ENCODE measurements at places on chromosomes 6 and 20. TPM values are rescaled to one million over a fixed set of nuclear protein-coding genes. Genes with fewer than 3 reads are reported as not detected.

DNA sequence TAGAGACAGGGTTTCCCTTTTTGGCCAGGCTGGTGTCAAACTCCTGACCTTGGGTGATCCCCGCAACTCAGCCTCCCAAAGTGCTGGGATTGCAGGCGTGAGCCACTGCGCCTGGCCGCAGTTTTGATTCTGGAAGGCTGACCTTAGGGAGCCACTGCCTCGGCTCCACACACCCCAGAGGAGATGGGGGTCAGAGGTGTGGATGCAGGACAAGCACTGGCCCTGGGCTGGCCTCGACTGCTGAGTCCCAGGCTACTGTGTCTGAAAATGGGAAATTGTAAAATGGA is 1.5 kb downstream of the ZBP1 start:
- no peak overlapping the region for H3K27ac ChIP-seq
- no peaks in the 10 kb centered on the region for H3K27me3 ChIP-seq
- no peak overlapping the region for H3K4me3 ChIP-seq
- peaks cover 30% of the 10 kb centered on the region for H3K4me1 ChIP-seq

DNA sequence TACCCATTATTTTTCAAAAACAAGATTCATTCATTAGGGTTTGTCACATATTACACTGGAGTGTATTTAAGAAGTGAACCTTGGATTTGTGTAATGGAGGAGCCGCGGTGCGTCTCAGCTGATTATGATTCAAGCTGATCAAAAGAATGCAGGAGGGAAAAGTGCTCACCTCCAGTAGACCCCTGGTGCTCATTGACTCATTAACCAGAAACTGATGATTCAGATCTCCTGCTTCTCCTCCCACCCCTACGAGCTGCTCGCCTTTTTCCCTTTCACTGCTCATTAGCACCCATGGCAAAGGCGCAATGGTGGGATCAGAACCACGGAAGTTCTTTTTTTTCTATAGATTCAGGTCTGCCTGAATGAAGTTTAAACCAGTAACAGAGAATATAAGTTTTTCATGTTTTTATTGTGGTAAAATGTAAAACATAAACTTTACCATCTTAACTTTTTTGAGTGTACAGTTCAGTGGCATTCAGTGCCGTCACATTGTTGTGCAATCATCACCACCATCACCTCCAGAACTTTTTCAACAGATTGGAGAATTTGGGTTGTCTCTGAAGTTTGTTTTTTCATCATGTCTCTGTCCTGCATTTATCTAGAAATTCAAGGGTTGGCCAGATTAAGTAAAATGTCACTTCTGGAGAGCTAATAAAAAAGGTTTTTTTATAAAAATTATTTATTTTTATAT is 101.6 kb downstream of the LINC00237 start:
- DNase-seq, result no peak
- no peak overlapping the region for H3K27ac ChIP-seq
- no peak overlapping the region for H3K4me3 ChIP-seq
- H3K27me3 ChIP-seq, result peaks cover 38% of the 10 kb centered on the region

Gene C20orf141
- total RNA-seq, result not detected

- peak; percentile 44 for DNase-seq
- no peaks in the 10 kb centered on the region for H3K4me1 ChIP-seq
- H3K4me3 ChIP-seq, result no peak overlapping the region
- no peaks in the 10 kb centered on the region for H3K27me3 ChIP-seq
Measured at GRCh38 chr6:92779746-92780145, 639.6 kb downstream of the EPHA7 start.

GRCh38 chr6:155079985-155080452 is 84.9 kb downstream of the TIAM2 start:
- H3K4me1 ChIP-seq, result peaks cover 6% of the 10 kb centered on the region
- no peaks in the 10 kb centered on the region for H3K36me3 ChIP-seq
- H3K27me3 ChIP-seq, result no peaks in the 10 kb centered on the region
- no peak overlapping the region for H3K27ac ChIP-seq
- DNase-seq, result no peak
- no peak overlapping the region for H3K4me3 ChIP-seq

- no peak overlapping the region for H3K4me3 ChIP-seq
- DNase-seq, result no peak
- no peak overlapping the region for H3K27ac ChIP-seq
- H3K4me1 ChIP-seq, result no peaks in the 10 kb centered on the region
Measured at GRCh38 chr6:124747349-124747748, 214.9 kb upstream of the RNF217 start.

Data from PC-9 (cell line).